Upper lobe of left lung (tissue), 6 donors: ENCODE measurements at places on chromosomes 5 and 9. TPM values are rescaled to one million over a fixed set of nuclear protein-coding genes. Genes with fewer than 3 reads are reported as not detected.

BARHL1 gene
- total RNA-seq: not detected

DNA sequence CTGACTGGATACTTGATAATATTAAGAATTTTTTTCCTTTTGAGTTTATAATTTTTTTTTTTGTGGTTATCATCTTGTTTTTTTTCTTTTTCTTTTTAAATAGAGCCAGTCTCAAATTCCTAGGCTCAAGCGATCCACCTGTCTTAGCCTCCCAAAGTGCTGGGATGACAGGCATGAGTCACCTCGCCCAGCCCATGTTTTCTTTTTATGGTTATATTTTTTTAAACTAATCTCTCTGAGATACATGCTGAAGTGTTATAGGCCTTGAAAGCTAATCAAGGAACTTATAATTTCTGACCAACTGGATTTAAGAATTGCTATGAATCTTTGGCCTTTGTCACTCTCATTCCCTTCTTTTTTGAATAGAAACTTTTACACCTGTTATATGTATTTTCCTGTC, 6.8 kb upstream of the AMACR start:
- no peak overlapping the region for H3K4me3 ChIP-seq
- H3K27me3 ChIP-seq: no peaks in the 10 kb centered on the region
- no peaks in the 10 kb centered on the region for H3K4me1 ChIP-seq
- H3K27ac ChIP-seq: no peak overlapping the region
- DNase-seq: no peak
- H3K36me3 ChIP-seq: no peaks in the 10 kb centered on the region

DNA sequence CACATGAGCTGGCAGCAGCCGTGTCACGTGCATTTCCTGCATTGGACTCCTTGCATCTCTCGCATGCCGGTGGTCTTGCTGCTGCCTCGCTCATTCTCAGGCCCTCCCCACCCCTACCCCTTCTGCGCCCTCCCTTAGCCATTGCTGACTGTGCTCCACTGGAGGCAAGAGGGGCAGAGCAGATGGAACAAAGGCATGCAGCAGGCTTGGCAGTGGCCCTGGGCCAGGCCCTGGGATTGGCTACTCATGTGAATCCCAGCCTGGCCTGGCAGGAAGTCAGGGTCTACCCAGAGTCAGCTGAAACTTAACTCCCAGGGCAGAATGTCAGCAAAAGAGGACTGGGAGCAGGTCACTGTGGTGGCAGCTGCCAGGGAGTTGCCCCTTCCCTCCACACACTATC, 62.3 kb downstream of the TSTD2 start:
- H3K27ac ChIP-seq: no peak overlapping the region
- no peaks in the 10 kb centered on the region for H3K36me3 ChIP-seq
- no peaks in the 10 kb centered on the region for H3K4me1 ChIP-seq
- no peaks in the 10 kb centered on the region for H3K27me3 ChIP-seq

FIBCD1 gene
- 10.5 TPM for total RNA-seq

- no peaks in the 10 kb centered on the region for H3K27me3 ChIP-seq
- H3K36me3 ChIP-seq: no peaks in the 10 kb centered on the region
- no peak for DNase-seq
- H3K4me3 ChIP-seq: no peak overlapping the region
- H3K27ac ChIP-seq: no peak overlapping the region
Observed at GRCh38 chr9:31372799-31373587, 1011.5 kb upstream of the ACO1 start.

GRCh38 chr5:134003817-134004625, 754 bp downstream of the VDAC1 start:
- no peaks in the 10 kb centered on the region for H3K27me3 ChIP-seq
- peak overlapping the region; percentile 94 for H3K4me3 ChIP-seq
- peak; percentile 53 for DNase-seq

UNC13B gene
- 110 TPM for total RNA-seq

- peaks cover 24% of the 10 kb centered on the region for H3K36me3 ChIP-seq
- no peak overlapping the region for H3K4me3 ChIP-seq
- DNase-seq: no peak
- H3K27me3 ChIP-seq: no peaks in the 10 kb centered on the region
- no peak overlapping the region for H3K27ac ChIP-seq
- peaks cover 5% of the 10 kb centered on the region for H3K4me1 ChIP-seq
Observed at GRCh38 chr5:55426455-55426854, 108.3 kb downstream of the PLPP1 start.

DNA sequence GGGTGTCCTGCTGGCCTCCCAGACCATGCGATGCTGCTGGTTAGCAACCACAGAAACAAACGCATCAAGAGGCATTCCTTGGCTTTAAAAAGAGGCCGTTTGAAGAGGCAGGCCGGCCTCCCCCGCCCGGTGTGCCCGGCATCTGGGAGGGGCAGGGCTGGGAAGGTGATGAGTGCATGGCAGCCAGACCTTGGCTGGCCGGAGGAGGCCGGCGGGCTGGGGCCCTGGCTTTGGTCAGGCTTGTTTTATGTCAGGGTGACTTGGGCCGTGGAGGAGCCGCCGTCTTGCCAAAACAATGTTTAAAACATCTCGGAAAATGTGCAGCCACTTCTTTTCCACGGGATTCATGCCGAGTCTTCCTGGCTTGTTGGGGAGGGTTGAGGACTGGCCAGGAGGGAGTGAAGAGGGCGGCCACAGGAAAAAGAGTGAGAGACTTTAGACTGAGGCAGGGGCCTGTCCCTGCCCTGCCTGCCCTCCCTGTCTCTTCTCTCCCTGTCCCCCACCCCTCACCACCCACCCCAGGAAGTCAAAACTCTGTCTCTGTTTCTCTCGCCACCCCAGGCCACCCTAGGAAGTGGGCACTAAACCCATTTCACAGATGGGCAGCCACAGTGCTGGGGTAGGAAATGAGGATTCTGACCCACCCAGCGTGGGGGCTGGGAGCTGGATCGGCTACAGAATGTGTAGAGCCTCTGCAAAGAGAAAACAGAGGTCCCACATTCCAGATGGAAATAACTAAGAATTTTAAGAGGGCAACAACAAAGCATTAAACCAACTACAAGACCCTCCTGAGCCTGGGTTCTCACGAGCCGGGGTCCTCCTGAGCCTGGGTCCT, 143.0 kb downstream of the RXRA start:
- H3K27ac ChIP-seq: peak overlapping the region; percentile 50
- H3K4me1 ChIP-seq: peaks cover 8% of the 10 kb centered on the region
- no peaks in the 10 kb centered on the region for H3K27me3 ChIP-seq
- no peaks in the 10 kb centered on the region for H3K36me3 ChIP-seq

DNA sequence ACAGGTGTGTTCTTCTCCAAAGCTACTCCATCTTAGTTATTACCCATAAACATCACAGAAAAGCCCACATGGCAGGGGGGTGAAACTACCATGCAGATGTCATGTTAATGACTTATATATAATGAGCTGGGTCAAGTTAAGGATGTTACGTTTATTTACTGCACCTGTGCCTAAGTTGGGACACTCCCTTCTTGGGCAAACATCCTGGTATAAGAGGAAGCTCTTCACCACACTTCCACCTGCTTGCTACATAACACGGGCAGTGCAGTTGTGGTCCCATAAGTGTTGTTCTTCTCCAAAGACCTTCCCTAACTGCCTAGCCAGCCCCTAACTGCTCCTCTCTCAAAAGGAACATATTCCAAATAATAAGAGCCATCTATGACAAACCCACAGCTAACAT, 9.3 kb upstream of the ZCCHC9 start:
- no peak overlapping the region for H3K27ac ChIP-seq
- H3K27me3 ChIP-seq: no peaks in the 10 kb centered on the region
- DNase-seq: no peak

SPATA31D1 gene
- not detected for total RNA-seq

DNA sequence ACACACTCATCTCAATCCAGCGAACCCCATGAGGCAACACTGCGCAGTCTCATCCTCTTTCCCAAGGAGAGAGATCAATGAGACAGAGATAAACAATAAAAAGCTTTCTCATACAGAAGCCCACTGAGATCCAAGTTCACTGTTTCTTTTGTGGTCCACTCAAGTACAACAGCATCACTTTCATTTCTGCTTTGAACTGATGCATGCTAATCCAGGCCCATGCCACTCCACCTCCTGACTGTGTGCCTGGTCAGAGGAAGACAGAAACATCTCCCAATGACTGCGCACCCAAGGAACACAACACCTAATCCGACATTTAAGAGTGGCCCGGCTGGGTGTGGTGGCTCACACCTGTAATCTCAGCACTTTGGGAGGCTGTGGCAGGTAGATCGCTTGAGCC, 104.0 kb downstream of the SERINC5 start:
- no peak overlapping the region for H3K27ac ChIP-seq
- peaks cover 7% of the 10 kb centered on the region for H3K36me3 ChIP-seq
- DNase-seq: no peak
- H3K4me3 ChIP-seq: no peak overlapping the region

DNA sequence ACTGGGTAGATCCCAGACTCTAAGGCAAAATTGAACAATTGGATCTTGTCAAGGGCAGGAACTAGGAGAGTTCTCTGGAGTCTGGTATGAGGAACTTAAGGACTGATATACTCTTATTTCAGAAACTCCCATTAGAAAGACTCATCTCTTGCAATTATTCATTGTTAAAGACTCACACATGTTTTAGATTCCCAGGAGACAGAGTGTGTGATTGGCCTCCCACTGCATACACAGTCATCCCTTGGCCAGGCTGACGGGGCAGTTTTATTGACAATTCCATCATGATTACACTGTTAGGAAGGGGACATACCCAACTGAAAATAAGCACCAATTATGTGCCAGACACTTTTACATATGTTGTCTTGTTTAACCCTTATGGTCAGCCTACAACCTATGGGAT, 347.2 kb downstream of the DMAC1 start:
- no peak overlapping the region for H3K4me3 ChIP-seq
- no peak for DNase-seq
- no peaks in the 10 kb centered on the region for H3K4me1 ChIP-seq
- H3K27ac ChIP-seq: no peak overlapping the region
- no peaks in the 10 kb centered on the region for H3K36me3 ChIP-seq

DNA sequence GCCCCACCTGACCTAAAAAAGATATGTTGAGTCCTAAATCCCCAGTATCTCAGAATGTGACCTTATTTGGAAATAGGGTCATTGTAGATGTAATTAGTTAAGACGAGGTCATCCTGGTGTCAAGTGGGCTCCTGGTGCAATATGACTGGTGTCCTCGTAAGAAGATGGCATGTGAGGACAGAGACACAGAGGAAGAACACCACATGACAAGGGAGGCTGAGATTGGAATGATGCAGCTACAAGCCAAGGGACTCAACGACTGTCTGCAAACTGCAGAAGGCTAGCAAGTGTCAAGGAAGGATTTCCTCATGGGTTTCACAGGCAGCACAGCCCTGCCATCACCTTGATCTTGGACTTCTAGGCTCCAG, 100.4 kb upstream of the DAP start:
- DNase-seq: no peak
- H3K4me1 ChIP-seq: no peaks in the 10 kb centered on the region
- H3K27ac ChIP-seq: no peak overlapping the region
- H3K27me3 ChIP-seq: no peaks in the 10 kb centered on the region
- no peaks in the 10 kb centered on the region for H3K36me3 ChIP-seq
- H3K4me3 ChIP-seq: no peak overlapping the region

DNA sequence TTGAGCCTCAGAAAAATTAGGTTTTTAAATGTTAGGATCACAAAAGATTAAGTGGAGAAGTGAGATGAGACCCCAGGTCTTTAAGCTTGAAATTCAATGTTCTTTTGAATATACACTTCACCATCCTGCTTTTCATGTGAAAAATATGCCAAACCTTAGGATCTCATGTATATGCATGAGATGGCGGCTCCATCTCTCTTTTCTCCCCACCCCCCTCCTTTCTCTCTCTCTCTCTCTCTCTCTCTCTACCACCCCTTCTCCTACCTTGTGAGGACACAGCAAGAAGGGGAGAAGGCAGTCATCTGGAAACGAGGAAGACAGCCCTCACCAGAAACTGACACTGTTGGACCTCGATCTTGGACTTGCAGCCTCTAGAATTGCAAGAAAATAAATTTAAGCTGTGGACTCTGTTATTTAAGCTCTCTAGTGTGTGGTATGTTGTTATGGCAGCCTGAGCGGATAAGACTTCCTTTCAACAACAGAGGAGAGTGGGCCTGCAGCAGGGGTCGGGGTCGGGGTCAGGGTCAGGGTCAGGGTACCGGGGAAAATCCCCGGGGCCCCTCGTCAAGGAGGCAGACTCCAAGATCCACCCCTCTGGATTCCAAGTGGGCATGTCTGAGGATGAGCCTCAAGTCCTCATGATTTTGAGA, 16.4 kb upstream of the ALDH1B1 start:
- no peaks in the 10 kb centered on the region for H3K4me1 ChIP-seq
- no peak for DNase-seq
- H3K27me3 ChIP-seq: no peaks in the 10 kb centered on the region
- H3K27ac ChIP-seq: no peak overlapping the region

DNA sequence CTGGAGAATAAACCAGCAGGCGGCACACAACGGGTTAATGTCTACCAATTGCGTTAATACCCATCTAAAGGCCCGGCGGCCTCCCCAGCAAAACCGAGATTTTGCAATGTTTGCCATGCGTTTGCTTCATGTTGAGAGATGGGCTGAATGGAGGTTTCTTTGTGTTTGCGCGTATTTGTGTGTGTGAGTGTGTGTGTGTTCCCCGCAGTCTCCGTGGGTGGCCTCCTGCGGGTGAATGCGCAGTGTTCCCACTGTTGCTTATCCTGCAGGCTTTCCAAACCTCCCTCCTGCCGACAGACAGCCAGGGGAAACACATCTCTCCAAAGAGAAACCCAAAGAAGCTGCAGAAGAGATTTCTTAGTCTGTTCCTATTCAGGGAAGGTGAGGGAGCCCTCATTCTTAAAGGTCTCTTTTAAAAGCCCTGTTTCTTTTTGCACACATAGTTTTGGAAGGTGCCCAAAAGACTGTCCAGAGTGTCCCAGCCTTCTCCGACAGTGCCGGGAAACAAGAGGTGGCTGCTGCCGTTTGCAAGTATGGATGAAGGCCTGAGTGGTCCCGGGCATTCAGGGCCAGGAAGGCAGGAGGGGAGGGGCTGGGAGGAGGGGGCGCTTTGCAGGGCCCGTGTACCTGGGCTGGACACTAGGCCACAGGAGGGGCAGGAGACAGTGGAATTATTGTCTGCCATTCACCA, 103.8 kb upstream of the ERCC6L2 start:
- peak overlapping the region; percentile 37 for H3K27ac ChIP-seq
- H3K4me3 ChIP-seq: no peak overlapping the region
- no peaks in the 10 kb centered on the region for H3K27me3 ChIP-seq
- no peaks in the 10 kb centered on the region for H3K36me3 ChIP-seq
- DNase-seq: no peak

TRIM7 gene
- total RNA-seq: 2.0 TPM

ZNF608 gene
- total RNA-seq: 54.9 TPM

GRCh38 chr5:133421394-133421793, 190.9 kb downstream of the FSTL4 start:
- no peak overlapping the region for H3K27ac ChIP-seq
- H3K4me1 ChIP-seq: peaks cover 5% of the 10 kb centered on the region
- no peaks in the 10 kb centered on the region for H3K27me3 ChIP-seq
- no peak for DNase-seq
- no peaks in the 10 kb centered on the region for H3K36me3 ChIP-seq
- H3K4me3 ChIP-seq: no peak overlapping the region

GRCh38 chr5:144697847-144698262, 527.2 kb downstream of the KCTD16 start:
- no peaks in the 10 kb centered on the region for H3K27me3 ChIP-seq
- H3K4me3 ChIP-seq: no peak overlapping the region
- H3K4me1 ChIP-seq: no peaks in the 10 kb centered on the region
- no peaks in the 10 kb centered on the region for H3K36me3 ChIP-seq
- H3K27ac ChIP-seq: no peak overlapping the region
